ENCODE measurements at places on chromosomes 12 and 14.

- DNase-seq = peak; percentile 76
Observed at GRCh38 chr14:74501135-74501614, 7.6 kb downstream of the ISCA2 start.

DNA sequence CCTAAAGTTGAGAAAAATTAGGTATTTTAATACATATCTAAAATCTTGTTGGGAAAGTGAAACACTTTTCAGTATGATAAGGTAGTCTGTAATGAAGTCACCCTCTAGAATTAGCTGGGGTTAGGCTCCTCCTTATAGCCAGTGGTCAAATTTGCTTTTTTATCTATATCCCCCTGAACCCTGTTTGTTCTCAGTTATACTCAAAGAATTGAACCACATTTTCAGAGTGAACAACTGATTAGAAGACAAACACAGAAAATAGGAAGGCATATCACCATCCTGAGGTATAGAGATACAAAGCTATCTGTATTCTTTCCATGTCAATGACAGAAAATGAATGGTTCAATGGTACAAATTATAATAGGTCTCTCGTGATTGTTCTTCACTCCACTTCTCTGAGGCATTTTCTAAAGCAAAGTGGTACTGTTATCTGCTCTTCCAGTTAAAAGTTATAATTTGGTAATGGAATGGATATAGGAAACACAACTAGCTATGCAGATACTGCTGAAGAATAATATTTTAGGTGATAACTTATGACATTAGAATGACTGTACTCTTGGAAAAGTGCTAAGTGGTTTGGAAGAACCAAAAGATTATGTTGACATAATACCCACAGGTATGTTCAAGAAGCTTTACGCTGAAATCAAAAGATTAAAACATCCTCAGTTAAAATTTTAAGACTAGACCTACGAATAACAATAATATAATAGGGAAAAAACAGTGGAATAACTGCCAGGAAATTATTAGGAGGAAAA is 27.6 kb downstream of the WASHC3 start:
- peak; percentile 33 for DNase-seq

- DNase-seq = no peak
Observed at GRCh38 chr14:104747876-104748275, 5.1 kb upstream of the SIVA1 start.

GRCh38 chr12:49985981-49986380 is 13.2 kb downstream of the AQP6 start:
- no peak for DNase-seq

DNA sequence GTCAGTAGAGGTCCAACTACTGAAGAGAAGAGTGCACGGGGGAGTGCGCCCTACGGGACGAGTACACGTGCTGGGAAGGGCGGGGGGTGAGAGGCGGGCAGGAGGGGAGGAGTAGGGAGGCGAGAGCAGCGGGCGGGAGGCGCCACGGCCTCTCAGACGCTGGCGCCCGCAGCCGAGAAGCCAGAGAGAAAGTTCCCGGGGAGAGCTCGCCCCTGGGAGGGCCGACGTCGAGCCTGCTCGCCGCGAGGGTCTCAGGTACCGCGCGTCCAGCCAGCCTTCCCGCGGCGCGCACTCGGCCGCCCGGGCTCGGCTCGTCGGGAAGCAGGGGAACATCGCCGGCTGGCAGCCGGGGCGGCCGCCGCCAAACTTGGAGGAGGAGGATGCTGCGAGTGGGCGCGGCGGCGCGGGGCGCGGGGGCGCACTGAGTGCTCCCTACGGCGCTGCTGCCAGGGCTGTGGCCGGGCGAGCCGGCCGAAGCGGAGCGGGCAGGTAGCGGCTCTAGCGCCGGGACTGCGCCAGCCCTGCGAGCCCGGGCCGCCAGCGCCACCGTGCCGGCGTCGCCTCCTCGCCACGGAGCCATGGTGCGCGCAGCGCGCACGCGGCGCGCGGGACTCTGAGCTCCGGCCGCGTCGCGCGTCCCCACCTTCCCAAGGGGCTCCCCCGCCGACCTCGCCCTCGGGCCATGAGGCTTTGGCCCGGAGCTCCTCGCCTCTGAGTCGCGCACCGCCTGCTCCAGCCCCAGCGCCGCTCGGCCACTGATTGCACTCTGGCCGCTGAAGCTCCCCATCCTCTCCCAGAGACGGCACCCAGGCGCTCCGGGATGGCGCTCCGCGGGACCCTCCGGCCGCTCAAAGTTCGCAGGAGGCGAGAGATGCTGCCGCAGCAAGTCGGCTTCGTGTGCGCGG is at the start of gene SLC24A4:
Gene SLC24A4, plus strand, starts transcription at position 155 of the 905 bp plus-strand sequence. Its CDS starts 666 bp downstream, at position 821.
- peak; percentile 44 for DNase-seq

DNA sequence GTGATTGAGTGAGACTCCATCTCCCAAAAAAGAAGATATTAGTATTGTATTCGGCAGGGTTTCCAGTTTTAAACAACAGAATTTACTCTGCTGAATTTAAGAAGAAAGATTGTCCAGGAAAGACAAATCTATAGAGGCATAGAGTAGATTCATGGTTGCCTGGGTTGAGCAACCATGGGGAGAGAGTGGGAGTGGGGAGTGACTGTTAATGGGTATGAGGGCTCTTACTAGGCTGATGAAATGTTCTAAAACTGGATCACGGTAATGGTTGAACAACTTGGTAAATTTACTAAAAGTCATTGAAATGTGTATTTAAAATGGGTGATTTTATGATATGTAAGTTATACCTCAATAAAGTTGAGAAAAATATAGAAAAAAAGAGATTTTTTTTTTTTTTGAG is 13.9 kb upstream of the C12orf76 start:
- no peak for DNase-seq

DNA sequence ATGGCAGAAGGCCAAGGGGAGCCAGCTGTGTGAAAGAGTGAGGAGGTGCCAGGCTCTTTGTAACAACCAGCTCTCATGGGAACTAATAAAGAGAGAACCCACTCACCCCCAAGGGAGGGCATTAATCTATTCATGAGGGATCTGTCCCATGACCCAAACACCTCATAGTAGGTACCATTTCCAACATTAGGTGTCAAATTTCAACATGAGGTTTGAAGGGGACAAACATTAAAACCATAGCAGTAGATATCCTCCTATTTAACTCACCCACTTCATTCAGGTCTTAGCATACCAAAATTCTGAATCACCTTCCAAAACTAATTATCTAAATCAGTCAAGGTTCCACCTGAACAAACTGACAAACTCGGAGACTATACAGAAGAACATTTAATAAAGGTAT is 75.3 kb downstream of the PPFIA2 start:
- DNase-seq = no peak

DNA sequence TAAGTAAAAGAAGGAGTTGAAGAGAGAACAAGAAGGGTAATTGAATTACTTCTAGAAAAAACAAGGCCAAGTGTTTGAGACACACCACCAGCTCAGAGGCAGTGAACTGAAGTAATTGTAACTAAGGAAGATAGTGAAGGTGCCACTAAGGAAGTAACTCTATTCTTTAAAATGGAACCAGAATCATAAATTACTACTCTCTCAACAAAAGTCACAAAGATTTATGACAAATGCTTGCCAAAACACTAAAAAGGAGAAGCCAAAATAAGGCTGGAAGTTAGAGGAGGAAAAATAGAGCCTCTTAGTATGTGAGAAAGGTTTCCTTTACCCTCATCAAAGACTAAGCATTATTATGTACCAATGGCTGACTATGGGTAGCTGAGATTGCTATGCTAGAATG is 208.5 kb downstream of the MDGA2 start:
- no peak for DNase-seq

- DNase-seq = no peak
Observed at GRCh38 chr12:32983332-32983731, 86.8 kb upstream of the PKP2 start.

- DNase-seq = peak; percentile 59
Observed at GRCh38 chr12:13075118-13075480, 28.4 kb downstream of the GSG1 start.

DNA sequence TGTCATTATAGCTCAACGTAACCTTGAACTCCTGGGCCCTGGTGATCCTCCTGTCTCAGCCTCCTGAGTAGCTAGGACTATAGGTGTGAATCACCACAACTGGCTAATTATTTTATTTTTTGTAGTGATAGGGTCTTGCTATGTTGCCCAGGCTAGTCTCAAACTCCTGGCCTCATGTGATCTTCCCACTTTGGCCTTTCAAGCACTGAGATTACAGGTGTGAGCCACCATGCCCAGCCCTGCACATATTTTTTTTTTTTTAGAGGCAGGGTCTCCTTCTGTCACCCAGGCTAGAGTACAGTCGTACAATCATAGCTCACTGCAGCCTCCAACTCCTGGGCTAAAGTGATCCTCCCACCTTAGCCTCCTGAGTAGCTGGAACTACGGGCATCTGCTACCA is 8.9 kb downstream of the TMEM116 start:
- no peak for DNase-seq

DNA sequence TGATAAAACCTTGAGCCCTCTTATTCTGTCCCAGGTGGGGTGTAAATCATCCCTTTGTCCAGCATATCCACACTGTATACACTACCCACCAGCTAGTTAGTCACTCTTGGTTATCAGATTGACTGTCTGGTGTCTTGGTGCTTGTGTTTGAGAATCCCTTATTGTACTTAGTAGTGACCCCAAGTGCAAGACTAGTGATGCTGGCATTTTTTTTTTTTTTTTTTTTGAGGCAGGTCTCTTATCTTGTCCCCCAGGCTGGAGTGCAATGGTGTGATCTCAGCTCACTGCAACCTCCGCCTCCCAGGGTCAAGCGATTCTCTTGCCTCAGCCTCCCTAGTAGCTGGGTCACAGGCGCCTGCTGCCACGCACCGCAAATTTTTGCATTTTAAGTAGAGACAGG is 5.8 kb downstream of the VRK1 start:
- no peak for DNase-seq

- no peak for DNase-seq
Observed at GRCh38 chr12:78977304-78977867, 112.8 kb downstream of the SYT1 start.

DNA sequence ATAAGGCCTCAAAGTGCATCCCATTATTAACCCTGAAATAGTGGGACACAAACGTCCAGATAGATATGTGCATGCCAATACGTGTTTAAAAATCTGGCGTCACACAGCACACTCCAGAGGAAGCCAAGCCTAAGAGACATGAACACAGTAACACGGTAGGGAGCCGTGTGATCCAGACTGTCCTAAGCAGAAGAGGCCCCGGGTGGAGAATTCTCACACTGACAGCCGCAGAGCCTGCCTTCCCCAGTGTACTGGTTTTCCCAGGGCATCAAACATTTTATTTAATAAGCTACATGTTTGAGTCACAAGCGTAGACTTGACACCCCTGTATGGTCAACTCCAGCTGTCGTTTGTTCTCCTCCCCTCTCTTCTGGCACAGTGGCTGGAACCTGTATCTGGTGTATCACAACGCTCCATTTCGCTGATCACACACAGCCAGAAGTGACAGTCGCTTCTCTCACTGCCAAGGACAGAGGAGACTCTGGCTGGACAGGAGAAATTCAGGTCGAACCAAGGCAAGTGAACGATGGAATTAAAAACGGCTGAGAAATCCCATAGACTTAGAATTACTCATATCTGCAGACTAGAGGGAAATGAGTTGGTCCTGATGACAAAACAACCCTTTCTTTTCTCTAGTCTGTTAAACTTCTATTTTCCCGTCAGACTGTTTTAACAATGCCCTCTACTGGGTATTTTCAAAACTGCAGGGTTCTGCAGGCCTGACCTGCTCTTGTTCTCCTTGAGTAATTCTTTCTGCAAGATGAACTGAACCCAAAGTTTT is 359.9 kb downstream of the RGS6 start:
- peak; percentile 67 for DNase-seq

DNA sequence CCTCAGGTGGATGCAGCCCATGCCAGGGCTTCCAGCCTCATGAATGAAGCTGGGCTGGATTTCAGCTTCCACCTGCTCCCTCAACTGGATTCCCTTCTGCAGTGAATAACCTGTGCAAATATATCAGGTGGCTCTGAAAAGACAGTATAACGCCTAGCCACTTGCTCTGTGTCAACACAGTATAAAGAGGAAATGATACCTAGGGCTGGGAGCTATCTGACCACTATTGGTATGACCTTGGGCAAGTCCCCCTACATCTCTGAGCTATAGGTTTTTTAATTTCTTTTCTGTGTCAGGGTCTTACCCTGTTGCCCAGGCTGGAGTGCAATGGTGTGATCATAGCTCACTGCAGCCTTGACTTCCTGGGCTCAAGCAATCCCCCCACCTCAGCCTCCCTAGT is 19.8 kb downstream of the ISM2 start:
- no peak for DNase-seq

- no peak for DNase-seq
Observed at GRCh38 chr14:36659822-36660735, 1.6 kb upstream of the PAX9 start.

GRCh38 chr12:127108360-127109215 is 1158.4 kb upstream of the TMEM132C start:
- peak; percentile 84 for DNase-seq

GRCh38 chr14:95979339-95980042 is 59.7 kb upstream of the C14orf132 start:
- DNase-seq = no peak

DNA sequence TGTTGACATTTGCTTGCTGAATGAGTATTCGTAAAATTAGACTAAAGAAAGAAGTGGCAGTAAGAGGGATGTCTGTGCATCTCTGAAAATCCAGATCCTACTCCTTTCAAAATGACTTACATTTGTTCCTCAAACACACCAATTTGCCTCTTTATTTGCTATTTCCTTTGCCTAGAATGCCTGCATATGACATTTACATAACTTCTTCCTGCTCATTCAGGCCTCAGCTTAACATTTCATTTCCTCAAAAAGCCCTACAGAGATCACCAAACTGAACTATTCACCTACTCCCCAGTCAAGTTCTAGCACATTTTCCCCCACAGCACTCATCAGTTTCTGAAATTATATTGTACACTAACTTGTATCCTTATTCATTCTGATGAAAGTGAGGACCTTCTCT is 907.2 kb downstream of the LRFN5 start:
- DNase-seq = no peak

GRCh38 chr12:130222519-130223218 is 60.4 kb downstream of the FZD10 start:
- no peak for DNase-seq

- DNase-seq = no peak
Observed at GRCh38 chr12:113643177-113643974, 171.7 kb upstream of the LHX5 start.

DNA sequence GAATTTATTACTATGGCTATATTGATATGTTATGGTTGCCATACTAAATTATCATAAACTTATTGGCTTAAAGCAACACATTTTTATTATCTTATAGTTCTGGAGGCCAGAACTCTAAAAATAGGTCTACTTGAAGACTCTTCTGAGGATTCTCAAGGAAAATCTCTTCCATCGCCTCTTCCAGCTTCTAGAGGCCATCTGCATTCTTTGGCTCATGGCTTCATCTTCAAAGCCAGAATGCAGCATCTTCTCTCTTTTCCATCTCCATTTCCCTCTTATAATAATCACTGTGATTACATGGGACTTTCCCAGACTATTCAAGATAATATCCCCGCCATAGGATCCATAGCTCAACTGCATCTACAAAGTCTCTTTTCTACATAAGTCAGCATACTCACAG is 385.4 kb downstream of the RMST start:
- DNase-seq = no peak

DNA sequence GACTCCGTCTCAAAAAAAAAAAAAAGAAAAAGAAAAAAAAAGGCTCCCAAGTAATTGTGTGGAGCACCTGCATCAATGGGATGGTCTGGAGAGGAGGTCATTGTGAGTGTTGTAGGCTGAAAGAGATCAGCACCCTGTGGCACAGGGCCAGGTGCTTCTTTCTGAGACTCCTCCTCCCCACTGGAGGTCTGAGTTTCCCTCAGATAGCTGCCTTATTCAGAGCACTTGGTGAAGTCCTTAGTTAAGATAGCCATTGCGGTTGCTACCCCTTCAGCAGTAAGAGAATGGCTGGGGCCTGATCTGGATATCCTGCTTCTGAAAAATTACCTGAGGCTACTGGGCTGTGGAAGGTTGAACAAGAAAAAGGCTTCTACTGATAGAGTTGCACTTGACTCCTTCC is 69.8 kb downstream of the ANO6 start:
- DNase-seq = no peak

Data from GM03348 (cell line).